Heart left ventricle (tissue), 16 donors: ENCODE measurements at places on chromosomes 16 and 17. TPM values are rescaled to one million over a fixed set of nuclear protein-coding genes. Genes with fewer than 3 reads are reported as not detected.
A peak's percentile ranks its signal among the peaks of the same experiment; 100 is the strongest.

- DNase-seq: peak; percentile 60
These were observed 397 bp downstream of the CDC42EP4 start for GRCh38 chr17:73311428-73311780.

DNA sequence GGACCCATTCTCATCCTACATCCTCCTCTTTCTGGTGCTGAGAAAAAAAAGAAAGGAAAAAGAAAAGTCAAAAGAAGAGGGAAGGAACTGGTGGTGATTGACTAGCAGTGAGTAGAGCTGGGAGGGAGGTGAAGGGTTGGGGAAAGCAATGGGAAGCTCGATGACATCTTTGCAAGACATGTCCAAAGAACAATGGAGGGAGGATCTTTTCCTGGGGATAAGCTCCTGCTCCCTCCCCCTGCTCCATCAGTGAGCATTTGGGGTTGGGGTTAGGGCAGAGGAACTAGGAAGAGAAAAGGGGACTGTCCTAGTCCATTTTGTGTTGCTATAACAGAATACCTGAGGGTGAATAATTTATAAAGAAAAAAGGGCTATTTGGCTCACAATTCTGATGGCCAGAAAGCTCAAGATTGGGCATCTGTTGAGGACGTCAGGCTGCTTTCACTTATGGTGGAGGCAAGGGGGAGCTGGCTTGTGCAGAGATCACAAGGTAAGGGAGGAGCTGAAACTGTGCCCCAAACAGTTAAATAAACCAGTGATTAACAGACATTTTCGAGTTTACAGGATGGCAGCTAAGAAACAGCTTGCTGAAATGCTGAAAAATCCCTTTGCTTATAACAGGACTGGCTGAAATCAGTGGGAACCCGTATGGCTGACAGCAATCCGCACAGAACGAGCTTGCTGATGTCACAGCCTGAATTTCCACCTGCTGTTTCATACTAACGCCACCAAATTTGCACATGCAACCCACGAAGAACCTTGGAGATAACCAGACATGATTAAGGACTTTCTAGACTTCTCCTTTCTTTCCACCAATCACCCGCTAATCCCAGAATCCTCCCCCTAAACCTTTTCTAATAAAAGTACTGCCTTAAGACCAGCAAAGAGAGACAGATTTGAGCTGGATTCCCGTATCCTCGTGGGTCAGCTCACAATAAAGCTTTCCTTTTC is 1.6 kb upstream of the ODF4 start:
- H3K4me1 ChIP-seq: no peaks in the 10 kb centered on the region
- no peak for DNase-seq
- no peaks in the 10 kb centered on the region for H3K36me3 ChIP-seq
- no peak overlapping the region for H3K4me3 ChIP-seq

DNA sequence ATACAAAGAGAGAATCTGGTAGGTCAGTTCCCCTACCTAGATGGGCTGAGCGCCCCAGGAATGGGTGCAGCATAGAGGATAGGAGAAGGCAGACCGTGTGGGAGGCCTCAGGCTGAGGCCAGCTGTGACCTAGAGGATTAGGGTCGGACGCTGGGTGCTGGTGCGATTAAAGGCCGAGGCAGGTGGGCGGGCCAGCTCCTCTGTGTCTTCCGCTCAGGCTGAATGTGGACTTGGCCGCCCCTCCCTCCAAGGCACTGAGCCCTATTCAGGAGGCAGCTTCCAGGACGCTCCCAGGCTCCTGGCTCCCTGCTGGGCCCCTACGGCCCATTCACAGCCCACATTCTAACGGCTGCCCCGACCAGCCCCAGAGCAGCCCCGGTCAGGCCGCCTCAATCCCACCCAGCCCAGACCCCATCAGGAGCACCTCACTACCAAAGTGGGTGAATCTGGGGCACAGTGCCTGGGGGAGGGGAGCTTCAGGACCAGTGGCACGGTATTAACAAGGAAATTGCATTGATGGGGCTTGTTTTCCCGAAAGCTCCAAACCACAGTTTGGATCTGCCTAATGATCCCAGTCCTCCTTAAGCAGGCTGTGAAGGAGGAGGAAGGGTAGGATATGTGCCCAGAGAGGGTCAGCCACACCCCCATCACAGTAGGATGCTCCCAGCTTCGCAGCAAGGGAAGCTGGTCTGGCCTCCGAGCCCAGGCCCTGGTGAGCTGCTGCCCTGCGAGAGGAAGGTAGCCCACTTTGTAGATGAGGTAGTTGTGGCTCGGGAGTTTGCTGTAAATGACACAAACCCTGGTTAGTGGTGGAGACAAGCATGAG is 14.5 kb downstream of the RHBDL3 start:
- DNase-seq: no peak
- H3K4me1 ChIP-seq: peaks cover 8% of the 10 kb centered on the region
- H3K36me3 ChIP-seq: no peaks in the 10 kb centered on the region

The CDYL2 gene
- 1.8 TPM for total RNA-seq

The HEATR9 gene
- total RNA-seq: not detected
